ENCODE measurements at places on chromosomes 4 and X.

DNA sequence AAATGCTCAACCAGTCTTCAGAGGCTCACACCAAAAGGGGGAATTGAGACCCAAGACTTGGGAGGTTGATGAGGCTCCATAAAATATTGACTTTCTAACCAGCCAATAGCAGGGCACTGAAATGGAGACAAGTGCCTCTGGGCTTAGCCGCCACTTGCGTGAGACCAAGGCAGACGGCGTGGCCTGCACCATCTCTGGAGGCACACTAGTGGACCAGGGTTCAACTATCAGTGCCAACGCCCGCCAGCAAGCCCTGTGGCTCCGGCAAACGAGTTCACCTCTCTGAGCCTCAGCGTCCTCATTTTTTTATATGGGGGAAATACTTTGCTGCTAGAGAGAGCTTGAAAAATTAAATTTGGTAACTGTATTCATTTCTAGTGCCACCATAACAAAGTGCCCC, 50.3 kb downstream of the PPP2R2C start:
- no peak for DNase-seq

GRCh38 chr4:173280998-173281397, 53.2 kb downstream of the HMGB2 start:
- no peak for DNase-seq

GRCh38 chrX:49039598-49040375, 3.4 kb downstream of the TFE3 start:
- DNase-seq: peak; percentile 65

- no peak for DNase-seq
Observed at GRCh38 chrX:46777971-46778810, 19.3 kb upstream of the SLC9A7 start.

- no peak for DNase-seq
Observed at GRCh38 chrX:148854306-148854705, 353.9 kb downstream of the AFF2 start.

DNA sequence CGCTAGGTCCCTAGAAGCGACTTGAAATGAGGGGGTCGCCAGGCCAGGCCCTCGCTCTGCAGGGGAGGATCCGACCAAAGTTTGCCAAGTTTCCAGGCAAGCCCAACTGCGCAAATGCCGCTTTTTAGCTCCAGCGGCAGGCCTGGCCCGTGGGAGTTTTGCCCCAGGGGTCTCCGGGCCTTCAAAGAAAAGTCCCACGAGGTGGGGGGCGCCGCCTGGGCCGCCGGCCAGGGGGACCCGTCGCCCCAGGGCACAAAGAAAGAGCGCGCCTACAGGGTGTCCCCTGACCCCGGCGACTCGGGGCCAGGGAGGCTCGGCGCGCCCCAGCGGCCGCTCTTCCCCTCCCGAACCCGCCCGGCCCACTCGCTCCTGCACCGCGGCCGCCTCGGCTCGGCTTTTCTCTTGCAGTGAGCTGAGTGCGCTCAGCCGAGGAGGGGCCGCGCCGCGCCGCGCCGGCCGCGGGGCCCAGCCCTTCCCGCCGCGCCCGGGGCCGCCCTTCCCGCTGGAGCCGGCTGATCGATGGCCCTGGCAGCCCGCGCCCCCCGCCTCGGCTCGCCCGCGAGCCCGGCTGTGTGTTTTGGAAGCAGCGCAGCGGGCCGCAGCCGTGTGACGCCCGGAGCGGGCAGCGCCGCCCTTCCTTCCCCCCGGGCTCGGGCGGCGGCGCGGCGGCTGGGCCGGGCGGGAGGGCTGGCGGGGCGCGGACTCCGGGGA, 754 bp upstream of the KLF3 start:
- DNase-seq: no peak

DNA sequence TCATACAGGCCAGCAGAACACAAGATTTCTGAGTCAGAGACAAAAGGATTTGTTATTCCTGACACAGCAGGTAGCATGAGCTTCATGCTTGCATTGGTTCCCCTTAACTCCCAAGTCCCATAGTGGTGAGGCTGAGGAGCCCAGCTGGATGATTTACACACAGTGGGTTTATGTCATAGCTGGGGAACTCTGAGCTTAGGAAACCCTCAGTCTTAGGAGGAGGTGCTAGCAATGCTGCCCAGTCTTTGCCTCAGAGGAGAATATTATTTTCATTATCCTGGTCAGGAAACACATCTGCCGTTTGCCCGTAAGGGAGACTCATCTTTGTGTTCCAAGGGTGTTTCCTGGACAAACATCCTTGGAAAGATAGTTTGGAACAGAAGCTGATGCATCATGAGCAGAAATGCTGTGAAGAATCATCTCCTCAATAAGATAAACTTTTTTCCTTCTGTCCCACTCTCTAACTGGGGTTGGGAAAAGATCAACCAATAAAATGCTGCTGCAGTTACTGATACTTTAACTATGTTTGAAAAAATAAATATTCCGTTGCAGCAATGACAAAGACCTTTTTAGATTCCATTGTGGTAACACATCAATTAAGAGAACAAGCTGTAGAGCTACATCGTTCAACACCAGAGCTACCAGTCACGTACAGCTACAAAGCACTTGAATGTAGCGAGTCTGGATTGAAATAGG, 146.8 kb downstream of the DCLK2 start:
- DNase-seq: peak; percentile 76

GRCh38 chrX:54182194-54182863, 725 bp downstream of the FAM120C start:
- no peak for DNase-seq

DNA sequence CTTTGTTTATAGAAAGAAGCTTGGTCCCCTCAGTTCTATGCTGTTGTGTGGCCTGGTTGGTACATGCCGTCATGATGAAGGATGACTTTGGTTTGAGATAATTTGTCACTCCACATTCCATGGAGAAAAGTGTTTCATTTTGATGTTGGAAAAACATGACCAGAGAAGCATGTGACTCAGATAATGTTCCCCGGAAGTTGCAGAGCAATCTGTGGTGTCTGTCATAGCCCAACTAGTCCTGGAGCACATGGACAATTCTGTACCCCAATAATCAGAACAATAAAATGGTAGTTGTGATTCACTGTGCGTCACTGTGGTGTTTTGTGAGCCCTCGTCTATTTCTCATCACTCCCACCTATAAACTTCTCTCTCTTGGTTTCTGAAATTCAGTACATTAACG, 85.1 kb downstream of the PDK3 start:
- no peak for DNase-seq

Measured in HS-27A (cell line).